ENCODE measurements at places on chromosomes 16 and 17.

DNA sequence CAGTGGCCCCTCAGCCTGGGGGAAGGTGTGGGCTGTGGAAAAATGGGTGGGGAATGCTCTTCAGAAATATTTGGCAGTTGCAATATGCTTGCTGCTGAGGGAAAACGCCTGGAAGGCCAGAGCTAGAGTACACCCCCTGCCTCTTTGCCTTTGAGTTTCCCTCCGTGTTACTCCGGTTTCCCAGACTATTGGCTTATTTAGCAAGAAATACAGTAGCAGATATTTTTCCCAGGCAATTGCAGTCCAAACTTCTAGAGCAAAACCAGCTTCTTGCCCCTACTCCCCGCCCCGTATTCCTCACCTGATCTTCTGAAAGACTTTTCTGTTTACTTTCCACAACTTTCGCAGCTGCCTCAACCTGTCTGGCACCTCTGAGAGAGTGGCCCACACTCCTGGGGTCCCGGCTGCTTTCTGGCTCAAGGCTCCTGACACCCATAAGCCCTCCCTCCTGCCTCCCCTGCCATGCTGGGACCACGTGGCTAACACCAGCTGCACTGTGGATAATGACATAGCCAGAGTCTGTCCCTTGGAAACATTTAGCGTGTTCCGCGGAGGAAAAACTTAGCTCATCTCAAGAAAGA, 45.8 kb upstream of the HELZ start:
- DNase-seq, result no peak

- peak; percentile 44 for DNase-seq
Observed at GRCh38 chr17:44198721-44199552, 747 bp downstream of the ATXN7L3 start.

DNA sequence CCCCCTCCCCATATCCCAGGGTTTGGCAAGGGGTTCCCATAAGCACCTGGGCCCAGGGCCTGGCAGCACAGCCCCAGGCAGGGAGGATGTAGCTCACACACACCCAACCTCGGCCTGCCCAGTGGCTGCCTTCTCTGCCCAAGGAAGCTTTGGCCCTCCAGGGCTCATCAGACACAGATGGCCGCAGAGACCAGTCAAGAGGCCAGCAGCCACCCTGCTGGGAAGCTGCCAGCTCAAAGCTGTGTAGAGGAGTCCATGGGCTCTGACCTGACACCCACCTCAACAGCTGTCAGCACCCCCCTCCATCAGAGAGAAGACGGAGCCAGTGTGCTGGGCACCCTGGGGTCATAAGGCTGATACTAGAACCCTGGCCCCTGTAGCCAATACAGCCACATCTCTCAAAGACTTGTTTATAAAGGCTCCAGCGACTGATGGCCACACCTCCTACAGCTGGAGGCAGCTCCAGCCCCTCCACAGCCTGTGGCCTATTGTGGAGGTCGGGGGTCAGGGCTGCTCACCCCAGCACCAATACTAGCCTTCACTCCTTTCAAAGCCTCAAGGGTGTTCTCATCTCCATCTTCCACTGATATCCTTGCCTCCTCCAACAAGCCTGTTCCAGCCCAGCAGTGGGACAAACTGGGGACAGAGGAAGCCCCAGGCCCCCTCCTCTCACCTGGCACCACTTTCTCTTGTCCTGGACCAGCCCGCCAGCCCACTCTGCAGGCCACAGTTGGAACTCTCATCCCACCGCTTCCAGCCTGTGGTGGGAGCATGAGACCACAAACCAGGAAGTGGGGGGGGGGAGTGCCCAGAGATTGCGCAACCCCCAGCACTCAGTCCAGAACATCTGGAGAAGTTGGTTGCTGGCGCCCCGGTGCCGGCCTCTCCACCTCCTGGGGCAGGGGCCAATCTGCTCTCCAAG, 2.2 kb upstream of the MPG start:
- no peak for DNase-seq

DNA sequence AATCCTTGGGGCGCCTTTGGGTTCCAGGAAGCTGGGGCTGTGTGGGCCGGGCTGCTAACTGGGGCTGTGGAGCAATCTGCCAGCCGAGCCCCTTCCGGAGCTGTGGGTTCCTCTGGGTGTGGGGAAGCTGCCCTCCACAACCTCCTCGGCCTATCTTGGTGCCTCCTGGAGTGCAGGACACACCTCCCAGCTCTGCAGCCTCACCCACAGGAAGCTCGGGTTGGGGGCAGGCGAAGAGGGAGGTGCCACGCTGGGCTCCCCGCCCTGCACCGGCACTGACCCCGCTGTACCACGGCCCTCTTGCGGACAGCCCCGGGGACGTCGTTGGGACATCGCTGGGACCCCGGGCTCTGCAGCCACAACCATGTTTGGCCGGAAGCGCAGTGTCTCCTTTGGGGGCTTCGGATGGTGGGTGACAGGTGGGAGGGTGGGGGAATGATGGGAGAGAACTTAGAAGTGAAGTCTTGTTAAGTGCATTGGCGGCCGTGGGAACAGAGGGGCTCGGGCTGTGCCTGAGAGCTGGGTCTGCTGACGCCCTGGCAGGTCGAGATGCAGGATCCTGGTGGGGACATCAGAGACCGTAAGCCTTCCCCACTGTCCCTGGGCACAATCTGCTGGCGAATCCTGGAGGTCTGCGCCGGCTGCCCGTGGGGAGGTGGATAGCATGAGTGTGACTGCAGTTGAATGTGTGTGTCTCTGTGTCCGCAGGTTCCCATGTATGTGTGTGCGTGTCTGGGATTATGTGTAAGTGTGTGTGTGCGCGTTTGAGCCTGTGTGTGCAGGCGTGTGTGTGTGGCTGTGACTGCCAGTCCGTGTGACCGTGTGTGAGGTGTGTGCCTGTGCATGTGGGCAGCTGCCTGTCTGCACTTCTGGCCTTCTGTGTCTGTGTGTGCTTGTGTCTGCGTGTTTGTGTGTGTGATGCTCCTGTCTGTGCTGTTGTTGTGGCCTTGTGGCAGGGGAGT, at the start of gene RAP1GAP2:
Gene RAP1GAP2 (plus strand): TSS at position 275 of the 962 bp plus-strand sequence. CDS start 90 bp downstream, at position 365.
- peak; percentile 64 for DNase-seq

DNA sequence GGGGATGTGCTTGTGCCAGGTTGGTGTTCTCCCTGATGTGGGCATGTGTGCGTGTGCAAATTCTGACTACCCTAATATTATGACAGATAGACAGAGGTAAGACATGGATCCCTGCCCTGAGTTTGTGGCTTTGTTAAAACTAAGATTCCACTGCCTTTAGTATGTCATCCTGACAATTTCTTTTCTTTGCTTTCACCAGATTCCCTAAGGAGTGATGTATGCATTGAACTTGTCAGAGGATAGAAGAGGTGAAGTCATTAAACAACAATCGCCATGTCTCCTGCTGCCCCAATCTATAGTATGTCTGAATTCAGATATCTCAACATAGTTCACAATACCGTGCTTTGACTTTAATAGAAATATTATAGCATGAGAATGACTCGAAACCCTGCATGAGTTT, 137.1 kb upstream of the ELAC2 start:
- DNase-seq, result no peak

GRCh38 chr17:31915456-31916100, 14.1 kb upstream of the UTP6 start:
- DNase-seq, result no peak

DNA sequence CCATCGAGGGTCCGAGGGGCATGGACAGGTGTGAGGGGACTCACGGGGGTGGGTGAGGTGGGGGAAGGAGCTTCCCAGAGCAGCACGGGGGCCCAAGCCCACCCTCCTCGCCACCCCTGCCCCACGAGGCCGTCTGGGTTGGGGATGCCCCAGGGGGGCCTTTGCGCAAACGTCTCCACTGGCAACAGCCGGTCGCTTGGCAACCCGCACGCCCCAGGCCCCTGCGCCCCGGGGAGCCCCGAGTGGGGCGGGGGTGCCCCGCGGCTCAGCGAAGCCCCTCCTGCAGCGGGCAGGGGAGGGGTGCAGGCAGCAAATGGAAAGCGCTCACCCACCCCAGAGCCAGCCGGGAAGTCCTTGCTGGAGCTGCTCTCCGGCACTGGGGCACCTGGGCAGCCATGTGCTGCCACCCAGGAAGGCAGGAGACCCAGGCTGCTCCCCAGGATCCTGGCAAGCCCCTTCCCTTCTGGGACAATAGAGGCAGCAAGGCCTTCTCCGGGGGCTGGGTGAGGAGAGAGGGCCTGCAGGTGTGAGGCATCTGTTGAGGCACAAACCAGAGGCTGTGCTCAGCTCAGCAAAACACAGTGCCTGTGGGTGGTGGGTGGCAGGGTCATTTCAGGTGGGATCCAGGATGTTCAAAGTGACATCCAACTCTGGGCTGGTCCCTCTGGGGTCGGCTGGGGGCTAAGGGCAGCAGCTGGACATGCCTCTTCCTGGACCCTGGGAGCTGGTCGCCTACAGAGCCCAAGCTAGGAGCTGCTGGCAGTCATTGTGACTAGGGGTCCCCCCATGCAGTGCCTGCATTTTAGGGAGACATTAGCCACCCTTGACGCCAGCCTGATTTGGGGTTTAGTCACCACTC, 80.9 kb upstream of the CBX4 start:
- DNase-seq, result no peak

DNA sequence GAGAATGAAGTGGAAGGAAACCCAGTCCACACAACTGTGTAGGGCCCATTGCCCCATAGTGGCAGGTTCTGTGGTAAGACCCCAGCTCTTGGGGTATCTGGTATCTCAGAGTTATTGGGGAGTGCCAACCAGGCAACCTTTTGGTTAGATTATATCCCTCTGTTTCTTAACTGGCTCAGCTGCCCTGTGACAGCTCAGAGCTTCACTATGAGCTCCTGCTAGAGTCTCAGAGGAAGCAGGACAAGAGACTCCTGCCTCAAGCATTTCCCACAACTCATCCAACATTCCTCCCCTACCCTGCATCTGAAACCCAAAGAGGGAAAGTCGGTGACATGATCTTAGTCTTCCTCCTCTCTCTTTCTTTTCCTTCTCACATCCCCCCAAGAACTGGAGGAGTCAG, 292.3 kb downstream of the SHISA9 start:
- no peak for DNase-seq

DNA sequence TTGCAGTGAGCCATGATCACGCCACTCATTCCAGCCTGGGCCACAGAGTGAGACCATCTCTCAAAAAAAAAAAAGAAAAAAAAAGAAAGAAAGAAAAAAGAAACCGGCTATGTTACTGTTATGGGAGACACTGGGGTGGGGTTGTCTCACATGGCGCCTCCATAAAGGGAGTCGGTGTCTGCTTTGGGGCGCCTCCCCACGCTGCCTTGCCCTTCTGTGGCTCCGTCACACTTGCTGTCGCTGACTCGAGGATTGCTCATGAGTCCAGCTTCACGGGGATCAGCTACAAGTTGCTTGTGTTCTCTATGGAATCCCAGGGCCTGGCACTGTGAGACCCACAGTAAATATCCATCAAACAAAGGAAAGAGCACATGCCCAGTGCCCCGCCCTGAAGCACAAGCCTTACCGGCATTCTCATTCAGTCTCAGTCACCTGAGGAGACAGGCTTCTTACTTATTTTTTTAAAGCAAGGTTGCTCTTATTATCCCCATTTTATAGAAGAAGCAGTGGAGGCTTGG, 40.6 kb upstream of the ZNF423 start:
- no peak for DNase-seq

DNA sequence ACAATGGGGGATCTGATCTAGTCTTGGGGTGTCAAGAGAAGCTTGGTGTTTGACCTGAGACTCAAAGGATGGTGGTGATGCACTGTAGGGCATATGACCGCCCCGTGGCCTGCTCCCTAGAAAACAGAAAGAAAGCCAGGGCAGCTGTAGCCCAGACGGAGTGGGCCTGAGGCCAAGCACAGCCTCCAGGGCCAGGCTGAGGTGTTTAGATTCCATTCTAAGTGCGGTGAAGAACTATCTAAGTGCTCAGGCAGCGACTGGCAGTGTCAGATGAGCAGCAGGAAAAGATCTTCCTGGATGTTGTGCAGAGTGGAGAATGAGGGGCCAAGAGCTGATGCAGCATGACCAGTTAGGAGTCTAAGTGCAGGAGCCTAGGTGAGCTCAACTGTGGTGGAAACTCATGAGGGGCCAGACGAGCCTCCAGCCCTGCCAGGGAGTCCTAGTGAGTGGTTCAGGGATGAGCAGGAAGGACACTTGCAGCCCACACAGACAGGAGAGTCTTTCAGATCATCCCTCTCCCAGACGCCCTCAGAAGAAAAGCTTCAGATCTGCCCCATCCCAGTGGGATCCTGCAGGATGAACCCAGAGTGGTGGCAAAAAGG, 314.2 kb upstream of the CCL2 start:
- no peak for DNase-seq

All from T-cell (primary cell).